ENCODE measurements at places on chromosomes 13 and 19.

DNA sequence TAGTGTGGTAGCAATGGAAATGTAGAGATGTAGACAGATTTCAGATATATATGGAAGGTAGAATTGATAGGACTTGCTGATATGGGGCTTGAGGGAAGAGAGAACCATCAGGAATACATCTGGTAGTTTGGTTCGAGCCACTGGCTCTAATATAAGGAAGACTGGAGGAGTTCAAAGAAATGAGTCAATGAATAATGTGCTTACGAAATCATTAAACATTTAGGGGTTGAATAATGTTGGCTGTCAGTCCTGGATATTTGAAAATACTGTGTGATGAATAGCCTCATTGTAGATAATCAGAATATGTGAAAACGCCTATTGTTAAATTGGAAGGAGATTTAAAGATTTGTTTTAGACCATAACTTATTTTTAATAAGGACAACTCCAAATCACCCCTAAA lies 21.6 kb downstream of the SGCG start:
- DNase-seq: no peak

- DNase-seq: no peak
Observed at GRCh38 chr19:20102097-20102496, 24.3 kb downstream of the ZNF90 start.

DNA sequence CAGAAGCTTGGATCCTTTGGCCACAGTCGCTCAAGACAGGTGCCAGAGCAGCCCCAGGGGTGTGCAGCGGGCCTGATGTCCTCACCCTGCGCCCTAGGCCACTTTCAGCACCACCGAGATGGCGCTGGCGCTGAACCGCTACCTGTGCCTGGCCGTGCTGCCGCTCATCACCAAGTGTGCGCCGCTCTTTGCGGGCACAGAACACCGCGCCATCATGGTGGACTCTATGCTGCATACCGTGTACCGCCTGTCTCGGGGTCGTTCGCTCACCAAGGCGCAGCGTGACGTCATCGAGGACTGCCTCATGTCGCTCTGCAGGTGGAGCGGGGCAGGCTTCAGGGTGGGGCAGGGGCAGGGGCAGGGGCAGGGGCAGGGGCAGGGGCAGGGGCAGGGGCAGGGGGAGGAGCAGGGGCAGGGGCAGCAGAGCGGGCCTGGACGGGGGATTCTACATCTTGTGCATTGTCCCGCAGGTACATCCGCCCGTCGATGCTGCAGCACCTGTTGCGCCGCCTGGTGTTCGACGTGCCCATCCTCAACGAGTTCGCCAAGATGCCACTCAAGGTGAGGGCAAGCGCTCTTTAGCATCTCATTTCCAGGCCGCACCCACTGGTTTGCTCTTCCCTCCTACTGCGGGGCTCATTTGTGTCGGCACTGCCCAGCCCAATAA lies 69.1 kb downstream of the RYR1 start:
- no peak for DNase-seq

- DNase-seq: no peak
Observed at GRCh38 chr19:43656436-43656835, 13.5 kb downstream of the PLAUR start.

GRCh38 chr19:49125025-49125731 lies 5.8 kb downstream of the PPFIA3 start:
- no peak for DNase-seq

DNA sequence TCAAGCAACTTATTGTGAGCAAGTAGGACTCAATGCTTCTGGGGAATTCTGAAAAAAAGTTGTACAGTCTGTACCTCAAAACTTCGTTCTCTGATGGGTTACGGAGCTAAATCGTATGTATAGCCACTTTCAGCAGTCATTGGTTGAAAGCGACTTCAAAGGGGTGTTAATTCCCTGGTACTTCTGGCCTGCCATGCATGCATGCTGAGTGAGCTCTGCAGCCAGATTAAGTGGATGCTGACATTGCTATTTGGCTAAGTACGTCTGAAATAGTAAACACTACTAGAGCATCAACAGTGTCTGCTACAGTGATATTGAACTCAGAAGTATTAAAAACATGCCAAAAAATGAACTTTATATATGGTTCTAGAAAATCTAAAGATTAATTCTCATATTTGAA lies 1183.1 kb upstream of the PCDH20 start:
- DNase-seq: no peak

DNA sequence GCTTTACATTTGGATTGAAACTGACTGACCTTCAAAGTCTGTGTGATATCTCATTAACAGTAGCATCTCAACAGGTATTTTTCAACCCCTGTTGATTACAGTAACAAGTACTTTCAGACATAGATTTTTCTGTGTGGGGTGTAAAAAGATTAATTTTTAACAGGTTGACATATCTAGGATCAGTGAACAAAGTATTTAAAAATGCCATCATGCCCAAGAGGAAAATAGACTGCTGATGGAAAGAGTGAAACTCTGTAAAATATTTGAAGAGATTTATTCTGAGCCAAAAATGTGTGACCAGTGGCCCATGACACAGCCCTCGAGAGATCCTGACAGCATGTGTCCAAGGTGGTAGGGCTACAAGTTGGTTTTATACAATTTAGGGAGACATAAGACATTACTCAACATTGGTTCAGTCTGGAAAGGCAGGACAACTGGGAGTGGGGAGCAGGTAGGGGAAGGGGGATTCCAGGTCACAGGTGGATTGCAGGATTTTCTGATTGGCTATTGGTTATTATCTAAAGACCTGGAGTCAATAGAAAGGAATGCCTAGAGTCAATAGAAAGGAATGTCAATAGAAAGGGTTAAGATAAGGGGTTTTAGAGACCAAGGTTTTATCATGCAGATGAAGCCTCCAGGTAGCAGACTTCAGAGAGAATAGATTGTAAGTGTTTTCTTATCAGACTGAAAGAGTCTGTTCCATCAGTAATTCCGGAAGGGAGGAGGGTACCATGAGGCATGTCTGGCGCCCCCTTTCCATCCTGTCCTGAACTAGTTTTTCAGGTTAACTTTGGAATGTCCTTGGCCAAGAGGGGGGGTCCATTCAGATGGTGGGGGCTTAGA lies 29.1 kb downstream of the TNFRSF19 start:
- no peak for DNase-seq

- DNase-seq: no peak
Observed at GRCh38 chr19:6271721-6272410, 7.9 kb downstream of the MLLT1 start.

DNA sequence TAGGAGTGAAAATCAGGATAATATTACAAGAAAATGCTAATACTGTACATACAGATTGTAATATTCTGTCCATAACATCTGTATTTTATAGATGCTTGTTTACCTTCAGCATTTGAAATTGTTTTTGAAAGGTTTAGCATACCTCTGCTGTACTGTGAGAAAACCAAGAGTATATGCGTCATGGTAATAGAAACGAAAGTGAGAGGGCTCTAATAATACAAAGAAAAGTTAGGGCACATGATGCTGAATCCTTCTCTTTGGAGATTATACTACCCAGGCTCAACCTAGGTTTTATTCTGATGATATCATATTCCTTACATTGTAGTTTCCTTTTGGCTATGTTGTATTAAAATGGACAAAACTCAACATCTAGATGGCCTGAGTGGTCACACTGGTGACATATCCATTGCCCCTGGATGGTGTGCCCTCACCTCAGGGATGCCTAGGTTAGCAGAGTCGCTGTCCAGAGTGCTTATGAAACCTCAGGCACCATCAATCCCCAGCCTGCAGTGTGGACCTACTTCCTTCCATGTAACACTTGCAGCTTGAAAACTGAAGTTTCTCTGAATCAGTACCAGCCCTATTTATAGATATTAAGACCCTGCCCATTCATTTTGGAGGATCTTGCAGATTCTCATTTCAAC lies 253.7 kb downstream of the KCTD12 start:
- peak; percentile 7 for DNase-seq

- DNase-seq: no peak
Observed at GRCh38 chr19:55358493-55358892, 4.0 kb upstream of the COX6B2 start.

- no peak for DNase-seq
Observed at GRCh38 chr13:94169454-94170144, 309.9 kb downstream of the DCT start.

DNA sequence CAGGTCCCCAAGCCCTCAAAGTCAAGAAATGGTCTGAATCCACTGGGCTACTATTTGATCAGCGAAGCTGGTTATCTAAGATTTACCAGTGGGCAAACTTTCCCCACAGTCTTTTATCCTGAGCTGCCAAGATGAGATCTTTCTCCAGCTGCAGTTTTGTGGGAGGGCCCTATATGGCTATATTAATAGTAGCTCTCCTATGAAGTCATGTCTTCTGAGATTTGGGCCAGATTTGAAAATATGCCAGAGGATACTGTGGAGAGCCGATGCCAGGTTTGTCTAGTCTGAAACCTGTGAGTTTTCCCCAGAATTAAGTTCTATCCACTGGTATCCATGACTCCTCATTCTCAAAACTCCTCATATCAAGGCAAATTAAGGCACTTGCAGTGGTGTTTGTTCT lies 173.2 kb downstream of the FLT1 start:
- no peak for DNase-seq

DNA sequence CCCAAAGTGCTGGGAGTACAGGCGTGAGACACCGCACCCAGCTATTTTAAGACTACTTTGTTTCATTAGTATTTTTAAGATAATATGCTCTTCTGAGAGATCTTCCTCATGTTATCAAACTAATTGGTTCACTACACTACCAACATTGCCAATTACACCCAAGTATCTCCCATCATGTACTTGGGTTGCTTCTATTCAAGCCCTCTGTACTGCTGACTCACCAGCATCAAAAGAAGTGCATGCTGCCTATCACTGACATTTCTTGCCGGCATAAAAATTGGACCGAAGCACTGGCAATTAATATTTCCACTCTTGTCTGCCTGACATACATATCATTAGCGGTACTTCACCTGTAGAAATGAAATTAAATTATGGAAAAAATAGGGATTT lies 164.2 kb upstream of the NBEA start:
- no peak for DNase-seq

DNA sequence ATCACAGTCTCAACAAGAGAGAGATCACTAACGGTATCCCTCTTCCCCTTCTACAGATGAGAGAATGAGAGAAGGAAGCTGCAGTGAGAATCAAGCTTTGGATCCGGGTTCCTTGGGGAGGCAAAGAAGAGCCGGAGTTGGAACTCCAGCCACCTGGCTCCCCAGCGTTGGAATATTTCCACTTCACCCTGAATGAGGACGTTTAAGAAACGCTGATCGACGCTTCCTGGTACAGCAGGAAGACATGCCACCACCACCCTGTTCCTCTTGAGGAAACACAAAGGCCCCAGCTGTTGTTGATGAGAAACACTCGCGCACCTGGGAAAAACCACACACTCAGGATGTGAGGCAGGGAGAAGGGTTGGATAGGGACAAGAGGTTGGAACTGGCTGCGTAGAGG lies 11.3 kb upstream of the CACNG8 start:
- DNase-seq: no peak

DNA sequence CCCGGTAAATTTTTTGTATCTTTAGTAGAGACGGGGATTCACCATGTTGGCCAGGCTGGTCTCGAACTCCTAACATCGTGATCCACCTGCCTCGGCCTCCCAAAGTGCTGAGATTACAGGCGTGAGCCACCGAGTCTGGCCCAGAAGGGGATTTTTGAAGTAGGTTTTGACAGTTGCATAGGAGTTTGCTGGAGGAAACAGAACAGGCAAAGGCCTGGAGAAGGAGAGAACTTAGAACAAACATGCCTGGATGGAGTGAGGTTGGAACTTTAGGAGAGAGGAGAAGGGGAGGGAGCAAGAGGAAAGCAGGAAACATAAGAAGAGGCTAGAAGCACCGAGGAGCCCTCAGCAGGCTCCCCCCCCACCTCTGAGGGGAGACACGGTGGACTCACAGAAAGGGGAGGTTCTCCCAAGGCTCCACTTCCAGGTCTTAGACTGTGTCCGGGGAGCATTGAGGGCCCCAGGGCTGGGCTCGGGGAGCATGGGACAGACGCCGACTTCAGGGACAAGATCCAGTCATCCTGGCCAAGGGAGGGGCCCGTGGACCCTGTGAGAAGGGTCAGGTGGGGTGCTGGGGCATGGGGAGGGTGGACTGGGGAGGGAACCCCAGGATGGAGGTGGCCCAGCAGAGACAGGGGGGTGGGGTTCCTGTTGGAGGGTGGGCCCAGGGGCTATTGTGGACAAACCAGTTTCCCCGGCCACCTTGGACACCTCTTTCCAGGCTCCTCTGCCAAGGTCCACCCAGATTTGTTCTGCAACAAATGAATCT lies 1.8 kb upstream of the FBN3 start:
- no peak for DNase-seq

DNA sequence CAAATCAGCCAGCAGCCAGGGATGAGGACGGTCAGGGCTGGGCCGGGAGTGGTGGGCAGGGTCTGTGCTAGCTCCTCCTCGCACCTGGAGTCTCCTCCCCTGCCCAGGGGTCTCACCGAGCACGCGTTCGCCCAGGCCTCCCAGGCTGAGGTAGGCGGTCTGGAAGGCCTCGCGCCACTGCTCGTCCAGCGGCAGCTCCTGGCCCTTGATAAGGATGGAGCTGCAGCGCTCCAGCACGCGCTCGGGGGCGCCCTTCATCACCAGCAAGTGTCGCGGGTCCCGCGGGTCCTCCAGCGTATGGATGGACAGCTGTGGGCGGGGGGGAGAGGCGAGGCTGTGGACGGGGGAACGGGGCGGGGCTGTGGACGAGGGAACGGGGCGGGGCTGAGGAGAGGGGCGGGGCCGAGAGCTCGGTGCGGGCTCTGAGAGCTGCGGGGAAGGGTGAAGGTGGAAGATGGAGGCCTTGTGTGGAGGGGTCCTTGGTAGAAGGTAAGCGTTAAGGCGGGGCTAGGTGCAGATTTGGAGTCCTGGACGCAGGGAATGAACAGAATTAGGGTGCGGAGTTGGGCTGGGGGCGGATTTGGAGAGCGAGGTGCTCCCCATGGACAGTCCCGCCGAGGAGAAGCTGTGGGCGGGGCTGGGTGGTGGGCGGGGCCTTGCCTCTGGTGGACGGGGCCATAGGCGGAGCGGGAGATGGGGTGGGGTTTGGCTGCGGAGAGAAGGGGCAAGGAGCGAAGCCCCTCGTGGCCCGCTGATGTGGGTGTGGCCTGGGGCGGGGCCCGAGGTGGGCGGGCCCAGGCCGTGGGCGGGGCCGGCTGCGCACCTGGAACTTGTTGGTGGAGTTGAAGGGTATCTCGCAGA lies 5.7 kb downstream of the ATP4A start:
- no peak for DNase-seq

GRCh38 chr19:42370626-42371175 lies 19.4 kb downstream of the CNFN start:
- peak; percentile 22 for DNase-seq

DNA sequence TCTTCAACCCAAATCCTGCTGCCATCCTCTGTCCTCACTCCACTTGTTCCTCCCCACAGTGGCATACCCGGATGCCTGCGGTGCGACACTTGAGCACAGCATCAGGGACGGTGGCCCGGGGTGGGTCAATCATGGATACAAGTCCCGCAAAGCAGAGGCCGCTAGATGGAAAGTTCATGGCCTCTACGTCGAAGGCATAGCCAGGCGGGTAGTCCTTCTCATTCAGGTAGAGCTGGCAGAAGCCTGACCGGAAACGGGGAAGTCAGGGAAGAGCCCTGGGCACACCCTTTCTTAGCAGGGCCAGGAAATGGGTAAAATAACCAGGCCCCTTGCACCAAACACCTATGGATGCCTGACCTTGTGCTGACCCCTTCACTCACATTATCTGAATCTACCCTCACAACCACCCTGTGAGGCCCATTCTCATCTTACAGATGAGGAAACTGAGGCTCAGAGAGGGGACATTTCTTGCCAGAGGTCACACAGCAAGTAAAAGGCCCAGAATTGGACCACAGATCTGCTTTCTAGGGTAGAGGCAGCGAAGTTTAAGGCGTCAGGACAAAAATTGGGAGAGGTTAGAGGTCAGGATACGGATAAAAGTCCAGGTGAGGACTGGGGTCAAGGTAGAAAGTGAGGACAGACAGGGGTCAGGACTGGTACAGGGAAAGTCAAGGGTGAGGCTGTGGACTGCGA lies 6.5 kb downstream of the ATP4A start:
- DNase-seq: no peak
